ENCODE measurements at places on chromosomes 4 and X.

GRCh38 chr4:131974730-131975129 is 1174.4 kb upstream of the PCDH10 start:
- DNase-seq: no peak

DNA sequence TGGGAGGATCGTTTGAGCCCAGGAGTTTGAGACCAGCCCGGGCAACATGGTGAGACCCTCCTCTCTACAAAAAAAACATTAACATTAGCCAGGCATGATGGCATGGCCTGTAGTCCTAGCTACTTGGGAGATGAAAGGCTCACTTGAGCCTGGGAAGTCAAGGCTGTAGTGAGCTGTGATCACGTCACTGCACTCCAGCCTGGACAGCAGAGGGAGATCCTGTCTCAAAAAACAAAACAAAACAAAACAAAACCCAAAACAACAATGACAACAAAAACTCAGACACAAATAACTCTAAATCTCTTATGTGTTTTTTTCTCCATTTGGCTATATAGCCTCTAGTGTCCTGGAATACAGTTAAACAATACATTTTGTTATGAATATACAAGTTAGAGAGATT is 127.3 kb upstream of the STK26 start:
- DNase-seq: no peak

DNA sequence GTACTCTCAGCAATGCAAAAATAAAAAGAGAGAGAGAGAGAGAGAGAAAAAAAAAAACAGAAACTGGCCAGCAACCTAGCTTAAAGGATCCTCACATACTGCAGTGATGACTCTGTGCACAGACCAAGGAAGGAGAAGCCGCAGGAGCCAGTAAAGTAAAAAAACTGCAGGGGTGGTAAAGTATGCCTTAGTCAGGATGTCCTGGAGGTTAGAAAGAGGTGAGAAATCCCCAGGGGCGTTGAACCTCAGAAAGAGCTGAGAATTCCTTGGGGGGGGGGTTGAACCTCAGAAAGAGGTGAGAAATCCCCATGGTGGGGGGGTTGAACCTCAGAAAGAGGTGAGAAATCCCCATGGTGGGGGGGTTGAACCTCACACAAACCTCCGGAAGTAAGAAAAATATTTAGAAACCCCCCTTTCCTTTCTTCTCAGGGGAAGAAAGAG is 48.0 kb downstream of the MAGEA9 start:
- no peak for DNase-seq

DNA sequence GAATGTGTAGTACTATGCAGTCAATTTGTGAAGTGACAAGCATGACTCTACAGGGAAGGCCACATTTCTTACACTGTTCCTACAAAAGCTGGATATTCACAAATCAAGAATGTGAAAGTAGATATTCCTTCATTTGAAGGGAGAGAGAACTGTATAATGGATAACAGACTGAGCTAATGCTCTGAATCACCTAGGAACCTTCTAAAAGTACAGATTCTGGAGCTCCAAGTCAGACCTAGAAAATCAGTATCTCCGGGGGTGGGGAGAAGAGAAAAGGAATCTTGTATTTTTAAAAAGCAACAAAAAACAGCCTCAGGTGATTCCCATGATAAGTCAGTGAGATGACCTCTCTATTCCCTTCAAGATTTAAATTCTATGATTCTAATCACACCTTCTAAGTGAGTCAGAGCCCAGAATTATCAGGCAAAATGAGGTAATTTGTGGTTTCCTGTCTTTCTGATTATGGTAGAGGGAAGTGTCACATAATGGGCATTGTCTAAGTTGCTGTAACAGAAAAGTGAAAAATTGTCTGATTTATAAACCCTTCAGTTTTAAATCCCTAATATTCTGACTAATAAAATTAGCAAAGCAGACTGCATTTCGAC is 80.9 kb downstream of the IL21 start:
- no peak for DNase-seq

GRCh38 chr4:119136546-119136945 is 914 bp downstream of the MYOZ2 start:
- no peak for DNase-seq

DNA sequence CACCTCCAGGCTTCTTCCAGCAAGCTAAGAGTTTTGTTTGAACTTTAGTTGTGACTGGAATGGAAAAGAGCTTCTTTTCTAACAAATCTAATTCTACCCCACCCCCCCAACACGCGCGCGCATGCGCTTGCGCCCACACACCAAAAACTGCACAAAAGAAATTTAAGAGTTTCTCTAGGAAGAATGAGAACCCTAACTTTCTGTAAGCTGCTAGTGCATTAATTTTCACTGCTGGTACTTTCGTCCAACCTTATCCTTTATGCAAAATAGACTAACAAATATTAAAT is 9.0 kb upstream of the INTU start:
- DNase-seq: peak; percentile 49

DNA sequence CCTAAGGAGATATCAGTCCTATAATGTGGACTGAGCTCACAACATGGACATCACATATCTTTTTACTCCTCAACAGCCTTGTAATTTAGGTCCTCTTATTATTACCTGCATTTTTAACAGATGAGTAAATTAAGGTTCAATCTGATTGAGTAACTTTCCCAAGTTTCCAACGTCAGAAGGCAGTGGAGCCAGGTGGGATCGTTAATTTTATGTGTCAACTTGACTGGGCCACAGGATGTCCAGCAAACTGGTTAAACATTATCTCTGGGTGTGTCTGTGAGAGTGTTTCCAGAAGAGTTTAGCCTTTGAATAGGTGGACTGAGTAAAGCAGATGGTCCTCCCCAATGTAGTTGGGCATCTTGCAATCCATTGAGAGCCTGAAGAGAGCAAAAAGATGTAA is 59.0 kb upstream of the SLIT2 start:
- DNase-seq: no peak

GRCh38 chr4:153467897-153468262 is 1.7 kb downstream of the TMEM131L start:
- no peak for DNase-seq

- DNase-seq: no peak
These were observed 104.6 kb downstream of the DTHD1 start for GRCh38 chr4:36385951-36386571.

- no peak for DNase-seq
These were observed 115.2 kb downstream of the NAA11 start for GRCh38 chr4:79210636-79211049.

- no peak for DNase-seq
These were observed 4.3 kb upstream of the SLC26A1 start for GRCh38 chr4:997375-998071.

GRCh38 chrX:45850197-45850774 is 649.6 kb upstream of the DIPK2B start:
- peak; percentile 63 for DNase-seq

- DNase-seq: no peak
These were observed 99.6 kb upstream of the SORBS2 start for GRCh38 chr4:185911556-185912064.

GRCh38 chr4:126697748-126698147 is 935.0 kb upstream of the INTU start:
- no peak for DNase-seq
